ENCODE measurements at places on chromosomes 3 and 15. TPM values are rescaled to one million over a fixed set of nuclear protein-coding genes. Genes with fewer than 3 reads are reported as not detected.

Gene SPATA12
- not detected for total RNA-seq

Gene ABI3BP
- 470 TPM for total RNA-seq

Gene MYL3
- 5.9 TPM for total RNA-seq

Gene ASB14
- total RNA-seq: not detected

Gene SOX2
- total RNA-seq: 0.29 TPM

Gene SI
- not detected for total RNA-seq

Gene A4GNT
- not detected for total RNA-seq

Gene FILIP1L
- total RNA-seq: 630 TPM

Gene LYZL4
- total RNA-seq: not detected

Gene SLC28A2
- total RNA-seq: not detected

Gene CHRFAM7A
- 5.1 TPM for total RNA-seq

Gene PPP1R14D
- total RNA-seq: not detected

Gene CIDEC
- total RNA-seq: 1.2 TPM

Gene CNOT10
- 20.0 TPM for total RNA-seq

Gene KCNAB1
- total RNA-seq: 14.0 TPM

Gene TRH
- 0.23 TPM for total RNA-seq

Gene C3orf20
- 0.10 TPM for total RNA-seq

Gene ROPN1
- not detected for total RNA-seq

Gene SH3GL3
- total RNA-seq: not detected

Gene DPPA2
- total RNA-seq: not detected

Gene FEZF2
- total RNA-seq: not detected

Gene ERICH6
- total RNA-seq: not detected

Gene CCNB2
- 0.69 TPM for total RNA-seq

Gene ANKUB1
- not detected for total RNA-seq

Gene BUB1B
- total RNA-seq: 1.2 TPM
